NCI-H2081 (cell line): ENCODE measurements at places on chromosomes 7 and 10.

DNA sequence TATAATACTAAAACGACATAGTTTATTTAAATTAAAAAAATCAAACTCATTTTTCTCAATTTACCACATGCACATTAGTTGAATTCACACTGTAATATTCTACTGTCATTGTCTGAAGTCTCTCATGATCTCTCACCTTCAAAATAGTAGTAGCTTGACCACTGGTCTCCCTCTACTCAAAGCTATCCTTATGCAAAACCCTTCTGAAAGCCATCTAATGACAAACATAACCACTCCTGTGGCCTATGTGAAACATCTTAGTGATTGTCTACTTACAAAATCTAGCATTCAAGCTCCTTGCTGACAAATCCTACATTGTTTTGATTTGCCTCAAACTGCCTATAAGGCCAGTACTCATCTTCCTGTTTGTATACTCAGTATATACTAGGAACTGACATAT lies 606.0 kb upstream of the GHITM start:
- DNase-seq, result no peak

GRCh38 chr10:6701289-6701688 lies 121.2 kb upstream of the PRKCQ start:
- DNase-seq, result no peak

DNA sequence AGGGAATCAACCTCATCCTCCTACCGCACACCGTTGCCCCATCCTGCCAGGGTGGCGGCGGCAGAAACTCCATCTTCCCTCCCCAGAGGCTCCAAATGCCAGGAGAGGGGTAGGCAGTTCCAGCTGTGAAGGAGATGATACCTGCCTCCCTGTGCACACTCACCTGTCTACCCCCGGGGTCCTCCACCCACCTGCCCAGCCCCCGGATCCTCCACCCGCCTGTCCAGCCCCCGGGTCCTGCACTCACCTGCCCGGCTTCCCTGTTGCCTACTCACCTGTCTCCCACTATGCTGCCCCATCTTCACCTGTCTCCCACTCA lies 13.4 kb upstream of the DNAAF5 start:
- DNase-seq, result no peak

DNA sequence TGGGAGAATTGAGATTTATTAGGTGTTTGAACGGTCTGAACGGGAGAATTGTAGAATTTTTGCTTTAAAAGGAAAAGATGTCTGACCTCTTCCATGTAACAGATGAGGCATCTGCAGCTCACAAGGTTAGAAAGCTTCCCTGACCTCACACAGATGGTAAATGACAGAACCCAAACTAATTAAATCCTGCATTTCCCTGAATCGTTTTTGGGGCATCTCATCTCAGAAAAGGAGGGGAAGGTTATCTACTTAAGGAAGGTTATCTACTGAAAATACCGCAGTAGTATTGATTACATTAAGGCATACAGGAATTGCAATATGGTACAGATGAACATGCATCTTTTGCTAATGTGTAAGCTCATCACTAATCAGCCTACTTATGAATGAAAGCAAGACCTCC lies 278.3 kb downstream of the CCDC3 start:
- no peak for DNase-seq

DNA sequence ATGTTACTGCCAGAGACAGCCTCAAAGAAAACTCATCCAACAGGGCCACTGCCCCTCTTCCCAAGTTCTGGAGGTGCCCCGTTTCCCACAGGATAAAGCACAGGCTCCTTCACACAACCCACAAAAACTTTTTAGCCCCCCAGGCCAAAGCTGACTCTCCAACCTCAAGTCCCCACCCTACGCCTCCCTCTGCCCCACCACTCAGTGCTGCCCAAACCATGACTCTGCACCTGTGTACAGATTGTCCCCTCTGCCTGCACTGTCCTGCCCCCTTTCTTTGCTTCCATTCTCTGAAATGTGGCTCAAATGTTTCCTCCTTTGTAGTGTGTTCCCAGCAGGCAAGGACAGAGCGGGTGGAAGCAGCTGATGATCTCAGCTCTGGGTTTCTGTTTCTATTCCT lies 284.0 kb downstream of the GRID1 start:
- no peak for DNase-seq

GRCh38 chr7:87797798-87798403 lies 78.3 kb downstream of the SLC25A40 start:
- peak; percentile 36 for DNase-seq

DNA sequence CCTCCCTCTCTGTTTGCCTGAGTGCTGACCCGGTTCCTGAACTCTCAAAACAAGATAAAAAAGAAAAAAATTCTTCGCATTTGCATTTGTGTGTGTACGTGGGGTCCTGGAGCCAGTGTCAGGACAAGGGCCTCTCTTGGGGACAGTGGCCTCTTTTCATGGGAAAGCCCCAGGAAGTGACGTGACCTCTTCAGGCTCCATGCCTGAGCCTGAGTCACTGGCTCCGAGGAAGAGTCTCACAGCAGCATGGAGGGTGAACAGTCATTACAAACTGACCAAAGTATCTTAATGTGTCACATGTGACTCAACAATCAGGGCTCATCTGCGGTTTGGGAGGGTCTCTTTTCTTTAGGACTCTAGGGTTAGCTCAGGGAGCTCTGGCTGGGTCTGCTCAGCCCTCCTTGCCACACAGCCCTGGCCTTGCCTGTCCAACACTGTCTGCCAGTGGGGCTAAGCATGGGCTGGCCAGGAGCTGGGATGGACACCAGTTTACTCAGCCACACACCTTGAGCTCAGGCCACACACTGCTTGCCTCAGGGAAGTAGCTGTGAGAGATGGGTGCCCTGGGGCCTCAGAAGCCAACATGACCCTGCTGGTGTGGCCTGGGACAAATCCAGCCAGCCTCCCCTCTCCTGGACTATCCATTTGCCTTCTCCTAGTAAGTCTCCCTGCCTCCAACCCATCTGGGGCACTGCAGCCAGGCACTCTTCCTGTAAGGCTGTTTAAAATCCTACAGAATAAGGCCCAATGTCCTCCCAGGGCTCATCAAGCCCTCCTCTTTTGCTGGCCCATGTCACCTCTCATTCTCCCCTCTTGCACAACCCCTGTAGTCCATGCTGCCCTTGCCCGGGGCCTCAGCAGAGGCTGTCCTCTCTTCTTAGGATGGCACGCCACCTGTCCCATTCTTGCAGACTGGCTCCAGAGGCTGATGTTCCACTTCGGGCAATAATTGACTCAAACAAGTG lies 10.5 kb downstream of the TMEM273 start:
- no peak for DNase-seq

GRCh38 chr7:33410266-33410665 lies 280.9 kb downstream of the BBS9 start:
- DNase-seq, result no peak

GRCh38 chr7:42253316-42253715 lies 16.3 kb upstream of the GLI3 start:
- DNase-seq, result no peak

DNA sequence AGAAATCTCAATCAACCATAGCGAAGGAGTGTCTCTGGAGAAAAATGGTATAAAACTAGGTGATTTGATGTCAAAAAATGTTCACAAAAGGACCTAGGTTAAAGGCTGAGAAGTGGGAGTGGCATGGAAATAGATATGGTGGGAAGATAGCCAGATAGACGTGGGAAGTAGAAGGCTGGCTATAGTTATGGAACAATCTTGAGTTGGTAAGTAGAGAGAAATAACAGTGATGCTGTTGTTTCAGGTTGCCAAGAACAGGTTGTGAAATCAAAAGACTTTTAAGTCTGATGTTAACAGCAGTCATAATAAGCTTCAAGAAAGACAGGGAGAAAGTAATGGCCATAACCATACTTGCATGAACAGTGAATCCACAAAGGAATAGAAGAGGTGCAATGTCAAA lies 106.1 kb upstream of the RSU1 start:
- no peak for DNase-seq

- no peak for DNase-seq
These were observed 18.2 kb downstream of the ADCY1 start for GRCh38 chr7:45592230-45592991.

DNA sequence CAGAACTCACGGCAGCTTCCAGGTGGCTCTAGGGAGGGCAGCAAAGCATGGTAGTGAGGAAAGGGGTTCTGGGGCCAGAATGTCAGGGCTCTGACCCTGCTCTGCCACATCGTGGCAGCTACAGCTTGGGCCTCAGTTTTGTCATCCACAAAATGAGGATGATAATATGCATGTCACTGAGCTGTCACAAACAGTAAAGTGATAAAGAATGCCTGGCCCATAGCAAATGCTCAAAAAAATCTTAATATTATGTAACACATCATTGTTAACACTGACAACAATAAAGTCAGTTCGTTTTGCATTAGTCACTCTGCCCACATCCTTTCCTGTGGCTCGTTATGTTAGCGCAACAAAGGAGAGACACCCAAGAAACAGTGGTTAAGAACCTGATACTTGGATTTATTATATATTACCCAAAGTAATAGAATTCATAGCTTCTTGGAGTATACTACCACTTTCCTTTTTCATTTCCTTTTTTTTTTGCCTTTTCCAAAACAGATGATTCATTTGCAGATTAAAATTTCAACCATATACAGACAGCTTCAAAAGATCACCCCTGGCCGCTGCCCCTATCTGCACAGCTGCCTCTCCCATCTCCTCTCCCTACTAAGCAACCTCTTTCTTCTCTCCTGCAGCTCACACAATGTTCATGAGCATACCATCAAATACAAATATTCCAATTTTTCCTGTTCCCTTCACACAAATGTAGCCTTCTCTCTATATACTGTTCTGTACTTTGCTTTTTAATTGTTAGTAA lies 45.5 kb upstream of the DDC start:
- no peak for DNase-seq

DNA sequence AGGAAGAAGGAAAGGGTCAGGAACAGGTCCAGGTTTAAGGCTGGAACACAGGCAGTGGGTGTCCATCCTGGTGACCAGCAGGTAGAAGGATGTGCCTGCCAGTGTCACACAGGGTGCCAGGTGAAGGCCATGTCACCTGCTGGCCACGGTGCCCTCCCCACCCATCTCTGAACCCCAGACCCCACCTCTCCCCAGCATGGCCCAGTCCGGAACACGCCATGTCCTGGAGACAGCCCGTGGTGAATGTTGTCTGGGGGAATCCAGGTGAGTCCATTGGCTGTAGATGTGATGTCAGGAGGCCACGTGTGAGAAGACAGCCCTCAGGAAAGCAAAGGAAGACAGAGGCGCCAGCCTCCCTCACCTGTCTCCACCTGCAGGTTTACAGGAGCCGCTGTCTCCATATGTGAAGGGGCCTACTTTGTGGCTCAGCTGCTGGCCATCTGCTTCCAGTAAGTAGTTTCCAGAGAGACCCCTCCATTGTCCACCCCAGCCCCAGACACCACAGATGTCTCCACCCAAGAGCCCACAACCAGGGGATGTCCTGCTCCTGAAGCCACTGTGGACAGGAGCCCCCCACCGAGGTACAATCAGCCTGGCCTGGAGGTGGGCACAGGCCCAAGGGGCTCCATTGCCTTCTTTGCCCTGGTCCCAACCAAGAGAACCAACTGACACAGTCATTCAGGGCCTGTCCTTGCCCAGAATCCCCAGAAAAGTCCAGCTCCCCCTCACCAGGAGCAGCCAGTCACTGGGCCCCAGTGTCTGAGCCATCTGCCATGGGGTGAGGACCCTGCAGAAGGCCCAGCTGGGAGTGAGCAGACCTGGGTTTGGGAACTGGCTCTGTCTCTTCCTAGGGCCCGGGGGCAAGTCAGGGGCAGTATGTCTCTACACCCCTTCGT lies 20.7 kb downstream of the TMEM72 start:
- DNase-seq, result no peak

DNA sequence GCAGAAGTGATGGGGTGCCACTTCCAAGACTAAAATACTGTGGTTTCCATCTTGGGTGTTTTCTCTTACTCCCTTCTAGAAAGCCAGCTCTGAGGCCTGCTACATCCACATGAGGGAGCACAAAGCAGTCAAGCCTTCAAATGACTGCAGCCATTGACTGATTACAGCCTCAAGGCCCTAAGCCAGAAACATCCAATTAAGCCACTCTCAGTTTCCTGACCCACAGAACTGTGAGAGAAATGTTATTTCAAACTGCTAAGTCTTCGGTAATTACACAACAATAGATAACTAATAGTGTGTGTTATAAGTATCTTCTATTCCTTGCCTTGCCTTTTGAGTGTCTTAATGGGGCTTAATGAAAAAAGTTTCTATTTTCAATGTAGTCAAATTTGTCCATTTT lies 24.8 kb downstream of the BRAF start:
- DNase-seq, result peak; percentile 46

DNA sequence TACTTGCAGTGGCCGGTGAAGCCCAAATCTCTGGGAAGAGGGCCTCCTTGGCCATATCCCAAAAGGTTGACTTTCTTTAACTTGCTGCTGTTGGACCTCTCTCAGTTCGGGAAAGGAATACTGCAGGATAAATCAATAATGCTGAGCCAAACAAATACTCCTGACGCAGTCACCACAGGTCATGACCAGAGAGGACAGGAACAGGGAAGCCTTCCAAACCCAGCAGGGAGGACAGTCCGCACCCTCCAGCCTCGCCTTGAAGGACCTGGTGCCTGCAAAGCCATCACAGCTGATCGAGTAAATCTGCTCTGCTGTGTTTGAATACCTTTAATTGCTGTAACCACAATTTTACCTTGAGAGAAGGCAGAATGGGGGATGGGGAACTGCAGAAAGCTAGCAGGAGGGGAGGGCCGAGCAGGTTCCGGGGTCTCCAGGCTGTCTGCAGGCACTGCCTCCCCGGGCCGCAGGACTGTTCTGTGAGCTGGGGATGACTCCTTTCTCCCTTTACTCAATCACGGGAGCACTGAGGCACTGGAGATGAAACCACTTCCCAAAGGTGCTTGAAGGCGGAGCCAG lies 20.8 kb upstream of the INSIG1 start:
- no peak for DNase-seq

DNA sequence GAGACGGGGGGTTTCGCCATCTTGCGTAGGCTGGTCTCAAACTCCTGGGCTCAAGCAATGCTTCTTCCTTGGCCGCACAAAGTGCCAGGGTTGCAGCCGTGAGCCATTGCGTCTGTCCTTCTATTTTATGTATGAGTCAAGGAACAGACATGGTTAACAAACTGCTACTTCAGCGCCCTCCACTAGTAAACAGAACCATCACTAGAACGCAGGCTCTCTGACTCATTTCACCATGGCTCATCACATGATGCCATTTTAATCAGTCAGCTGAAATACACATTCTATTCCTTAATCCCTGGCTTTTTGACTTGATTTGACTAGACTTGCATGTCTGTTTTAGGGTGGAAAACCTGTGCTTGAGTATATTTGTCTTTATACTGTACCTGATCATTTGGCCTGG lies 41.3 kb downstream of the CELF2 start:
- DNase-seq, result no peak

GRCh38 chr7:91355695-91356435 lies 91.6 kb downstream of the FZD1 start:
- no peak for DNase-seq

DNA sequence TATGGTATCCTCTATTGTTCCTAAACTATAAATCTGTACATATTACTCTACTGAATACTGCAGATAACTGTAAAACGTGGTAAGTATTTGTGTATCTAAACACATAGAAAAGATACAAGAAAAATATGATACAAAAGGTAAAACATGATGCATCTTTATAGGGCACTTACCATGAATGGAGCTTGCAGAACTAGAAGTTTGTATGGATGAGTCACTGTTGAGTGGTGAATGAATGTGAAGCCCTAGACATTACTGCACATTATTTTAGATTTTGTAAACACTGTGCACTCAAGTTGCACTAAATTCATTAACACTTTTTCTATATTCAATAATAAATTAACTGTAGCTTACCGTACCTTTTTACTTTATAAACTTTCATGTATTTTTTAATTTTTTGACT lies 357.5 kb downstream of the ZWINT start:
- no peak for DNase-seq

- DNase-seq, result no peak
These were observed 7.1 kb downstream of the ARPC1B start for GRCh38 chr7:99381664-99382075.

- no peak for DNase-seq
These were observed 739 bp downstream of the MPP7 start for GRCh38 chr10:28302012-28302637.
